ENCODE measurements at places on chromosomes 13 and 19.

GRCh38 chr13:101648766-101649487, 196.5 kb downstream of the ITGBL1 start:
- no peak for DNase-seq

DNA sequence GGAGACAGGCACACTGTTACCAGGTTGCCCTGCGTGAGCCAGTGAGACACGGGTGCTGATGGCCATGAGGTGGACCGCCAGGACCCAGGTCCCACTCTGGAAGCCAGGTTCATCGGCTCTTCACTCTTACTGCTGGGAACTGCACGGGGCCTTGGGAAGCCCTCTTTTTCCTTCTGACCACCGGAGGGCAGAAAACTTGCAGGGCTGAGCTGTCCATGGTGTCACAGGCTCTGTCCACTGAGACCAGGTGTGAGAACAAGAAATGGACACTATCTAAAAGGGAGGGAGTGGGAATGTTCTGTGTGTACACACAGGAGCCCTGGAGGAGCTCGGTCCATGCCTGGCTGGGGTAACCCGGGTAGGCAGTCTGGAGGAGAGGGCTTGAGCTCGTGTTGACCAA, 93.4 kb downstream of the UQCRFS1 start:
- DNase-seq, result no peak

DNA sequence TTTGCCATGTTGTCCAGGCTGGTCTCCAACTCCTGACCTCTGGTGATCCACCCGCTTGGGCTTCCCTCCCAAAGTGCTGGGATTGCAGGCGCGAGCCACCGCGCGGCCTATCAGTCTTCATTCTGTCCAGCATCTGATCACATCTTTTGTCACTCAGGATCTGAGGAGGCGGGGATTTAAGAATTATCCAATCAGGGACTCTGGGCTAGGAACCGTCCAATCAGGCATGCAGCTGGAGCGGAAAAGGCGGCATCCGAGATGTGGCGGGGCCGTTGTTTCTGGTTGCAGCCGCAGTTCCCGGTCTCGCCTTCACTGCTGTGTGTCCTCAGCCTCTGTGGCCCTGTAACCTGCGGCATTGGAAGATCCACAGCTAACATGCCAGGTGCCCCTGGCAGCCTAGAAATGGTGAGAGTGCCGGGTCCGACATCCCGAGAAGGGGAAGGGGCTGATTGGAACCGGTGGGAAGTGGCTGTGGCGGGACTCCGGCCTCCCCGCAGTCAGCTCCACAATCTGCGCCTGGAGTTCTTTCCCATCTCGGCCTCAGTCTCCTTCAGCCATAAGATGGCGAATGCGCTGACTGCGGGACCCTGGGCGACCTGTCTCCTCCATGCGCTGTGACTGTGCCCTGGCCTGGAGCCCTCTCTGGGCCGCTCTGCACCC, at the start of gene ZNF729:
Gene ZNF729, plus strand, starts transcription at position 291 of the 660 bp plus-strand sequence. Its CDS starts 85 bp downstream, at position 376.
- no peak for DNase-seq

GRCh38 chr19:18519962-18520847, 1.7 kb downstream of the ELL start:
- DNase-seq, result no peak

Data from activated naive CD4-positive, alpha-beta T cell (primary cell).